GM13977 (cell line): ENCODE measurements at places on chromosomes 12 and 14.
A peak's percentile ranks its signal among the peaks of the same experiment; 100 is the strongest.

GRCh38 chr14:54001189-54001878 is 44.7 kb upstream of the BMP4 start:
- no peak for DNase-seq

DNA sequence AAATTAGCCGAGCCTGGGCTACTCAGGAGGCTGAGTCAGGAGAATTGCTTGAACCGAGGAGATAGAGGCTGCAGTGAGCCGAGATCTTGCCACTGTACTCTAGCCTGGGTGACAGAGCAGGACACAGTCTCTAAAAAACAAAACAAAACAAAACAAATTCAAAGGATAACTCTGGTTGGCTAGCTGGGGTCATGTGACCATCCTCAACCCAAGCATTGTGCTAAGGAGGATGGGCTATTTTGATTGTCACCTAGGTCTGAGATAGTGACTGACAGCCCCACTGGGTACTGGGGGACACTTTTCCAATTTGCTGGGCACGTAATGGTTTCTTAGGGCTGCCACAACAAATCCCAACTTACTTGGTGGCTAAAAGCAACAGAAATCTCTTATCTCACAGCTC is 11.9 kb downstream of the DGLUCY start:
- DNase-seq, result no peak

DNA sequence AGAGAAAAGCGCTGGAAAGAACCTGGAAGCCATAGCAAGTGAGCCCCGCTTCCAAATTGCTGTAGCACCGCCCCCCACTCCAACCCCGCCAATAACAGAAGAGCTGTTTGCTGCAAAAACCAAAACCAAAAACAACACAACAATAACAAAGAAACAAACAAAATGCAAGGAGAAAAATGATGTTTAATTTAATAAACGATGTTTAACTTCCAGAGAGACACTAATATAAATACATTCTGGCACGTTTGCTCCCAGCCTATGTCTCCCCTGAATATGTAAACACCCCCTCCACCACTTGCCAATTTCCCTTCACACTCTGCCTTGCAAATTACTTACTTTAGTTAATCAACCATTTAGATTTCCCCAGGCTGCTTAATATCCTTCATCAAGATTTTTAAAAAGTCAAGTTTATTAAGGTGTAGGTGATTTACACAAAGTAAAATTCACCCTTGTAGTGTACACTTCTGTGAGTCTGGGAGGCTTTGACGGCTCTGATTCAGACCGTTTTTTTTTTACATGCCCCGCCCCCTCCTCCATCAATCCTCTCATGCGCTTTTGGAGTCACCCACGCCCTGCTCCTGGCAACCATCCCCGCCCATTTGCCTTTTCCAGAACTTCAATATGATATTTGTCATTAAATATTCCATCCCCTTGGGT is 482 bp upstream of the IFI27L2 start:
- DNase-seq, result peak; percentile 36

- DNase-seq, result no peak
These were observed 41.4 kb downstream of the BORCS5 start for GRCh38 chr12:12398026-12398859.

DNA sequence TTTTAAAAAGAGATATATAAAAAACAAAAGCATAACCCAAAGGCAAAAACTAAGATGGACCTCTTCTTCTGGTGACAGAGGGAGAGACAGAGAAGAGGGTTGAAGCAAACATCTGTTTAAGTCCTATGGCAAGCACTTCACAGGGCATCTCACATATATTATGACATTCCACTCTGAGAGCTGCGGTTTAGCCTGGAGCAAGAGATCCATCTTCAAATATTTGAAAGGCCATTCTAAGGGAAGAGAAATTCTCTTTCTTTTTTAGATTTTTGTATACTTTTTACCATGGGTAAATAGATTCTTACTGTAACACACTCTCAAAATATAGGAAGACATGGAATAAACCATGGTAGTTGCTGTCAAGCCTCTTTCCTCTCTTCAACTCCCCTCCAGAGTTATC is 204.1 kb downstream of the GXYLT1 start:
- DNase-seq, result no peak

DNA sequence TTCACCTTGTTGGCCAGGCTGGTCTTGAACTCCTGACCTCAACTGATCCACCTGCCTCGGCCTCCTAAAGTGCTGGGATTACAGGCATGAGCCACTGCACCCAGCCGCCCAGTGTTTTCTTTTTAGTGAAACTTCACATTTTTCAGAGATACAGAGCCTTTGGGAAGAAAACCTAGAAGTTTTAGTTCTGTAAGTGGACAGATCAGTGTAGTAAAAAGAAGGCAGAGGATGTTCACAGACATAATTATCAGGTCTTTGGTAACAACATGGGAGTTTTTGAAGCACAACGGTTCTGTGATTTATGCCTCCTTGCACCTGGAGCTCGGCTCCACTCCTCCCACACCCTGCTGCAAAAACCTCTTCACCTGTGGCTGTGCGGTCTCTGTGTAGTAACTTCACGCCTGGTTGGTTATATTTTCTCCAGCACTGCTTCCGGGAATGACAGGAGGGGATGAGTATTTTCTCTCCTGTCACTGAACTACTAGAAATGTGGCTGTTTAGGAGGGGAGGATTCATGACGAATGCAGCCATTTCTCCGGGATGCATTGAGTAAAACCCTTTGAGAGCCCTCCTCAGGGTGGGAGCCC is 67.0 kb downstream of the ARF6 start:
- DNase-seq, result peak; percentile 45

- DNase-seq, result no peak
These were observed 201.2 kb downstream of the SYNE2 start for GRCh38 chr14:64053694-64054669.

GRCh38 chr12:1878214-1878613 is 40.2 kb downstream of the CACNA2D4 start:
- no peak for DNase-seq
